ENCODE measurements at places on chromosomes 1 and 21.
A peak's percentile ranks its signal among the peaks of the same experiment; 100 is the strongest.

DNA sequence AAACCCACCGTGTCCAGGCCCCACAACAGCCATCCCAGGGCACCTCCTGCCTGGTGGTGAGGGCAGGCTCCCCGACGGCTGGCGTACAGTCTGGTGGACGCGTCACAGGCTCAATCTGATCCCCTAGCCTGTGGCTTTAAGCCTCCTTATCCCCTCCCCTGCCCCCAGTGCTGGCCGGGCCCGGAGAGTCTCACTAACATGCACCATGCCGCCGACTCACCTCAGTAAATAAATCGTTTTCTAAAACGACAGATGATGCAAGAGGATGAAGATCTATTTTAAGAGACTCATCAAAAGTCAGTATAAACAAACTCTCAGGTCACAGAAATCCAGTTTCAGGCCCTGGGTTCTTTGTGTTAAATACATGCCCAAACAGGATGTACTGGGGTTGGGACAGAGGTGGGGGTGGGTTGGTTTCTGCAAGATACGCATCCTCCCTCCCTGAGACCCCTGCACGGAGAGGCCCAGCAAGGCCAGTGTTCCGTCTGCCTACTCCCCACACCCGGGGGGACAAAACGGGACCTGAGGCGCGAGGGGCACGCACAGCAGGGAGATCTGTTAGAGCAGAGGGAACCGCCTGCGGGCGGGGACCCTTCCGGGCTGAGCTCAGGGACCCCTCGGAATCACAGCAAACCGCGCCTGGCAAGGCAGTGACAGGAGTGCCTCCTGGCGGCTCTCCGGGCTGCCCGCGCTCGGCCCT, 3.1 kb downstream of the PANK4 start:
- no peak for DNase-seq

- no peak for DNase-seq
Observed at GRCh38 chr1:100461222-100461621, 76.7 kb upstream of the GPR88 start.

DNA sequence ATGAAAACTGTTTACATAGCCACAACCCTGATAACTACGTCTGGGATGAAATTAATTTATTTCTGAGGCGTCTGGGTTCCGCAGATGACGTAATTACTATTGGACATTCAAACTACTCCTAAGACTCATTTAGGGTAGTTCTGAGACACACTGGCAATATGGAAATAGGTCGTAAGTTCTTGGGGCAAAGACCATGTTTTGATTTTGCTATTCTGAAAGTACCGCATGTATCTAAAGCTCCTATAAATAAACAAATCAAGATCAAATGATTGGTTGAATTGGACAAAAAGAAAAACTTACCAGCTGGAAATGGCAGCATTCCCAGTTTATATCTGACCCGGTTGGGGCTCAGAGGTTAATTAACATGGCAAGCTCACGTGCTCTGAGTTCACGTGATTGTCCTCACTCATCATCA, 74.3 kb downstream of the DHRS3 start:
- DNase-seq: no peak

DNA sequence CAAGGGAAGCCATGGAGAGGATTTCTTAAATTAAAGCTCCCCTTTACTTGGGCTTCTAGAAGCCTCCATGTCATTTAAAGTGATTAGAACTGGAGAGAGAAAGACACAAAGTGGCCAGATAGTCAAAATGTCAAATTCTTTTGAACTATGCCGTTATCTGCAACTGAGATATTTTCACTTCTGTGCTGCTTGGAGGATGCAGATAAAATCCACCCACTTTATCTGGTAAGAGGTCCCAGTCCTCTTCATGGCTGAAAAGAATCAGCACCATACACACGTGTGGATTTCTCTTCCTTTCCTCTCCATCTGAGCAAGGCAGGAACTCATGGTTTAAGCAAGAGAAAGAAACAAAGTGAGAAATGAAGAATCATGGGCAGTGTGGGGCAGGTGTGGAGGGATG, 276.9 kb upstream of the RUNX1 start:
- no peak for DNase-seq

DNA sequence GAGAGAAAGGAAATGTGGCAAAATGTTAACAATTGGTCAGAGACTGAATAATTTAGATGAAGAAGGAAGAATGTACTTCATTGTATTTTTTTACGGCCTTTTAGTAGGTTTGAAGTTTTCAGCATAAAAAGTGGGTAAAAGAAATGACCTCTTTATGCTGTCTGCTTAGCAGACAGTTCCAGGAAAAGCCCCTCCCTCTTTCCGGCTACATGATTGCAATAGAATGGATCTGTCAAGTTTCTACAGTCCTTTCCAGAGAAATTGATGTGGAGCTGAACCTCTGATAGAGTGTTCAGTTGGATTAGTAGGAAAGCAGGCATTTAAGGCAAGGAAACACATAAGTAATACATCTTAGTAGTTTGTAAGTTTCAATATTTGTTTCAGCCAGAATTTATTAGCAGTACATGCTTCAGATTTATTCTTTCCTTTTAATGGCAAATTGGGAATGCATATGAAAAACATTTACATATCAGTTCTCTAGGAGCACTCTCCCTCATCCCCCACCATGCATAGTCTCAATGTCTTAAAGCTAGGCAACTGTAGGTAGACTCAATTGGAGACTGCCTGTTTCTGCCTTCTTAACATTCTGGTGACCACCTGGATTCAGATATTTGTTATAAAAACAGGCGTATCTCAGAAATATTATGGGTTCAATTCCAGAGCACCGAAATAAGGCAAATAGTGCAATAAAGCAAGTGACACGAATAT, 36.4 kb downstream of the HS2ST1 start:
- DNase-seq: no peak

DNA sequence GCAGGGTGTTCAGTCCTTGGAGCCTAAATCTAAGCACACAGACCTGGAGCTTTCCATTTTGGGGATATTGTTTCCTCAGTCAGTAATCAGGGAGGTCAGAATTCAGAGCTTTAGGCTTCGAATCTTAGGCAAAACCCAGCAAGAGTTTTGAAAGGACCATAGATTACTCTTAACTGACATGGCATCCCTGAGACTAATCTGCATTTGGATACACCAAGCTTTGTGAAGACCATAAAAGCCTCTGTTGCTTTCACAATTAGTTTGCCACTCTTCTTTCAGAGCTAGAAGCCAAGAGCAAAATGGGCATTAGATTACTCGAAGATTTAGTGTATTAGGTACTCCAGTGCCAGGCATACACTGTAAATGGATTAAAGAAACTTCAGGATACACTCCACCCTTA, 131.8 kb upstream of the GREM2 start:
- DNase-seq: no peak

DNA sequence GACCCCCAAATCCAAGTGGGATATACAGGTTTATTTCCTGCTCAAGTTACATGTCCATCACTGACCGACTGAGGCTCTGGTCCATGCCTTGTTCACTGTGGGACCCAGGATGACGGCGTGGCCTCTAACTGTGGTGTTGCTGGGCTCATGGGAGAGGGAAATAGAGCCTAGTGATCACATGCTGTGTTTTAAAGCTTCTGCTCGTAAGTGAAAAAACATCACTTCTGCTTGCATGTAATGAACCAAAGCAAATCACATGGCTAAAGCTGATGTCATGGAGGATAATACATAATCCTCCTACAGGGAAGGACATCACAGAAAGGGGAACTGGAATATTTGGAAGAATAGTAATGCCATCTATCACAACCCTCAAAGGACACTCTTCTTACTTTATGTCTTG, 107.6 kb downstream of the FASLG start:
- DNase-seq: no peak

DNA sequence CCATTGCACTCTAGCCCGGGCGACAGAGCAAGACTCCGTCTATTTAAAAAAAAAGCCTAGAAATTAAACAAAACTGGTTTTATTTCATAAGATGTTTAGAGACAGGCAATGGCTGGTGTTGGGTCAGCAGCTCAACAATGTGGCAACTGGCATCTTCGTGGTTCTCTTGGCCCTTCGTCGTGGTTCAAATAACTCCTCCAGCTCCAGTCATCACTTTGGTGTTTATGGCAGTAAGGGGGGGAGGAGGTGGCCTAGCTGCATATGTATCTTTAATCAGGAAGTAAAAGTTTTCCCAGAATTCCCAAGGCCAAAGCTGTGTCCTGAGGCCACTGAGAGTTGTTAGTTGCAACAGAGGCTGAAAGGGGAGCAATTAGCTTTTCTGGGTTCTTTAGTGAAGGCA, 13.0 kb upstream of the LTN1 start:
- no peak for DNase-seq

DNA sequence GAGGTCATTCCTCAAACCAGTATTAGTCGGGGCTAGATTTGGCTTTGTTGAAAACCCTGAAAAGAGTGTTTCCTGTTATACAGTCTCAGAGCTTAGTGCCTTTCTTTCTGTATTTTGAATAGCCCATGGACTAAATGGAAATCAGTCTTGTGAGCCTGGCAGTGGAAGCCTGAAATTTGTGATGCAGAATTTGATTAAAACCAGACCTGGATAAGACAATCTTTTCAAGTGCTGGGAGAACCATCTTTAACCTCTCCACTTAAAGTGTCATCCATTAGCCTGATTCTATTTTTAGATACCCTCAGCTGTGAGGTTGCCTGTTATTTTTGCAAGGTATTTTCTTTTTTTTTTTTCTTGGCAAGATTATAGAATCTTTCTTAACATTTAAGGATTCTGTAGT, 19.5 kb downstream of the ACTN2 start:
- DNase-seq: no peak

DNA sequence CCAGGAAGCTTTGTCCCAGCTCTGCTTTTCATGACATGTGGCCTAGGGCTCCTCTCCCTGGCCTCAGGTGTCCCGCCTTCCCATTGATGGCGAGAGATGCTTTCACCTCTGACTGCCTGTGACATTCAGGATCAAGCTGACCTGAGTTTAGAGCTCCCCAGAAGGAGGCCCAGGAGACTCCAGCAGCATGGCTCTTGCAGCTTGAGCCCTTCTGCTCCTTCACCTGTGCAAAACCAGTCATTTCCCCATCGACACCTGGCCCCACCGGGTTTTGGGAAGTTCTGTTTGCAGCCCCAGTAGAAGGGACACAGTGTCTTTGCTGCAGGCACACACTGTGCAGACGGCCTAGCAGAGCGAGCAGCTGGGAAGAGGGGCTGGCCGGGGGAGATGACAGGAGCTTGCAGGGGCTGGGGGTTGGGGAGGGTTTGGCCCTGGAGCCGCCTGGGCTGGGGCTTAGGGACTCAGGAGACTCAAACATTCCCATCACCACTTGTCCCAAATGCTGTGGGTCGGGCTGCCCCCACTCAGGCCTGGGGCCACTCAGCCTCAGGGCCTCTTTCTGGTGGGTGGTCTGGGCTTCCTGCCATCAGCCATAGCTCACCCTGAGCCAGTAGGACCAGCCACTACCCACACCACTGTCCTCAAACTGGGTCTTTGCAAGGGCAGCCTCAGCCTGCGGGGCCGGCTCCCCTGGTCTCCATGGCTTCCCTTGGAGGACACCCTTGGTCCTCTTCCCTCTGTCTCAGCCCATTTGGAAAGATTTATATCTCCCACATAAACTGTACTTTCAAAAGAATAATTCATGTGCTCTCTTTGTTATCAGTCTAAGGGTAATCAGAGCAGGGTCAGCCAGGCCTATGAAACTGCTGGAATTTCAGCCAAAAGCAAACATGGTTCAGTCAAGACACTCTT, 3.8 kb upstream of the EDN2 start:
- no peak for DNase-seq

GRCh38 chr1:169584483-169585144, 1.7 kb downstream of the F5 start:
- peak; percentile 28 for DNase-seq

GRCh38 chr21:20652846-20653245, 345.4 kb upstream of the NCAM2 start:
- DNase-seq: no peak

DNA sequence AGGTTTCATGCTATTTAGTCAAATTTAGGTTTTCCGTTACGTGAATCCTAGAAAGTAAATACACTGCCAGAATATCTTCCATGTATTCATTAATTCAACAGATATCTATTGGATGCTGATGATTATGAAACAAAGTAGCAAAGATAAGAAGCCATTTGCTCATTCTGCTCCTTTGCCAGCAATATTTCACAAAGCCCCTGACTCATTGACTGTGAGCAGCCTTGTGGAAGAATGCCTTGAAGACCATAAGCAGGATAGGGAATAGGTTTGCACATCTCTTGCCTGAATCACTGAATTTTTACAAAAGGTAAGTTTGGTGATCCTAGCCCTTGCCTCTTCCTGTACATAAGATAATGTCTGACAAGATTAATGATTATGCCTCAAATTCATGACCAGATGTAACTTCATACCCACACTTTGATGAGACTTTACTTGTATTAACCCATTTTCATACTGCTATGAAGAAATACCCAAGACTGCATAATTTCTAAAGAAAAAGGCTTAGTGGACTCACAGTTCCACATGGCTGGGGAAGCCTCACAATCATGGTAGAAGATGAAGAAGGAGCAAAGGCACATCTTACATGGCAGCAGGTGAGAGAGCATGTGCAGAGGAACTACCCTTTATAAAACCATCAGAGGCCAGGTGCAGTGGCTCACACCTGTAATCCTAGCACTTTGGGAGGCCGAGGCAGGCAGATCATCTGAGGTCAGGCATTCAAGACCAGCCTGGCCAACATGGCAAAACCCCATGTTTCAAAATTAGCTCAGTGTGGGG, 1.6 kb upstream of the PIGK start:
- no peak for DNase-seq

DNA sequence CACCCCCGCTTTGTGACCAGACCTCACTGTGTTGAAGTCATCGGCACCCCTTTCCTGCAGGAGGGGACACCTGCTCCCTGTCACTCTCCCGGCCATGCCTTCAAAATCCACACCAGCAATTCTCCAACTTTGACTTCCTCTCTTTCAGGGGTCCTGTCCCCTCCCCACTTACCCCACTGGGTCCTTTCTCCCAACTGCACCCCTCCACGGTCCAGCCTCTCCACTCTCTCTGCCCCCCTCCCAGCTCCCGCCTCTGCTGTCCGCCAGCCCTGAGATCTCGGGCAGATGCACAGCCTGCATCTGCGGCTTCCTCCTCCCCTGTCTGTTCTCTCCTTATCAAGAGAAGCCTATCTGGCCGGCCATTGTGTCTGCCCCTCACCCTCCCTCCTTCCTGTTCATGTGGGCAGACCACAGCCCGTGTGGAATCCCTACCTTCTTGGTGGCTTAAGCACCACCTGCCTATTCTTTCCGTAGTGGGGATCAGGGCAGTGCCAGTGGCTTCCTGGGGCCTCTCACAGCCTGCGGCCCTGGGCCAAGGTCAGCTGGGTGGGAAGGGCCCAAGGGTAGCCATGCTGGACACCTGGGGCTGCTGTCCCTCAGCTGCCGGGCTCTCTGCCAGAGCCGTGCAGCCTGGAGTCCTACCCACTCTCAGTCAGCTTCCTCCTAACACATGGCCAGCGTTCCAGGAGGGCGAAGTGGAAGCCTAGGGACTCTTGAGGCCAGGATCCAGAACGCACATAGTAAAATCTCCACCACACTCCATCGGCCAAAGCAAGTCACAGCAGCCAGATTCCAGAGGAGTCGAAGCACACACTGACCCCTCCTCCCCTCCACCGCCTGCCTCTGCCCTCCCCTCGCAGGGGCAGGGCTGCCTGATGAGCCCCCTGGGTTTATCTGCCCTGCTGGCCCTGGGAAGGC, 5.1 kb upstream of the HES4 start:
- DNase-seq: no peak

All from CD4-positive, alpha-beta T cell treated with Interleukin-15 for 4 hours (primary cell).